ENCODE measurements at places on chromosomes 11 and 22.
A peak's percentile ranks its signal among the peaks of the same experiment; 100 is the strongest.

GRCh38 chr22:22953791-22954190 is 66.2 kb downstream of the IGLL5 start:
- DNase-seq, result no peak

DNA sequence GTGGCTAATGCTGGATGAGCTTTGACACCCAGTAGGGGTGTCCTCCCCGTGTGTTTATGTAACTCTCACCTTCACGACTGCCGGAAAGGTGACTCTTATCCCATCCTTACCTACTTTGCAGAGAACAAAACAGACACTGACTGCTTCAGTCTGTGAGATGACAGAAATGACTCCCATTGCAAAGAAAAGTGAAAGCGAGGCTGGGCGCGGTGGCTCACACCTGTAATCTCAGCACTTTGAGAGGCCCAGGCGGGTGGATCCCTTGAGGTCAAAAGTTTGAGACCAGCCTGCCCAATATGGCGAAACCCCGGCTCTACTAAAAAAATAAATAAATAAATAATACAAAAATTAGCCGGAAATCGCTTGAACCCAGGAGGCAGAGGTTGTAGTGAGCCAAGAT is 106.4 kb upstream of the ANO1 start:
- no peak for DNase-seq

DNA sequence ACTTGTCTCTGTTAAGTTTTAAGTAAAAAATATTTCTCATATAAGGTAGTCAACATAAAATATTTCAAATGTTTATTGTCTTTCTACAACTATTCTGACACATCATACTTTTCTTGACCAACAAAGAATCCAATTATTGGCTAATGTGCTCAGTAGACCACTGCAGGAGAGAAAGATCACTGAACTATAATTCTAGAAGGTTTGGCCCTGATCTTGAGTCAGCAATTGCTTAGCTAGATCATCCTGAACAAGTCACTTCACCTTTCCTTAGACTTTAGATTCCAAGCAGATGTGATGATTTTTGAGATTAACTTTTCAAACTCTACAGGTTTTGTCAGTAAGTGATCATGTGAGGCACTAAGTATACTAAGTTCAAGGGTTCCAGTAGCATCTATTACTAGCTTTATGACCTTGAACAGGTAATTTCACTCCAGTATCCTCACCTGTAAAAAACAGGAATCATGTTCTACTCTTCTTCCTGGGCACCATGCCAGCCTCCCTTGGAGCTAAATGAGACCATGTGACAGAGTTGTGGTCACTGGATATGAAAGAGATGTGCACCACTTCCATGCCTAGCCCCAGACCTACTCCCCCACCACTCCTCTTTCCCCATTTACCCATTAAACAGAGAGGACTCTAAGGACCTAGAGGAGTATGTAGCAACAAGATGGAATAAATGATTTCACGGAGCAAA is 17.3 kb downstream of the PGM2L1 start:
- no peak for DNase-seq

- peak; percentile 74 for DNase-seq
These were observed 6.9 kb upstream of the GAL start for GRCh38 chr11:68677432-68677831.

- DNase-seq, result no peak
These were observed 4.9 kb downstream of the ADORA2A start for GRCh38 chr22:24432059-24432853.

DNA sequence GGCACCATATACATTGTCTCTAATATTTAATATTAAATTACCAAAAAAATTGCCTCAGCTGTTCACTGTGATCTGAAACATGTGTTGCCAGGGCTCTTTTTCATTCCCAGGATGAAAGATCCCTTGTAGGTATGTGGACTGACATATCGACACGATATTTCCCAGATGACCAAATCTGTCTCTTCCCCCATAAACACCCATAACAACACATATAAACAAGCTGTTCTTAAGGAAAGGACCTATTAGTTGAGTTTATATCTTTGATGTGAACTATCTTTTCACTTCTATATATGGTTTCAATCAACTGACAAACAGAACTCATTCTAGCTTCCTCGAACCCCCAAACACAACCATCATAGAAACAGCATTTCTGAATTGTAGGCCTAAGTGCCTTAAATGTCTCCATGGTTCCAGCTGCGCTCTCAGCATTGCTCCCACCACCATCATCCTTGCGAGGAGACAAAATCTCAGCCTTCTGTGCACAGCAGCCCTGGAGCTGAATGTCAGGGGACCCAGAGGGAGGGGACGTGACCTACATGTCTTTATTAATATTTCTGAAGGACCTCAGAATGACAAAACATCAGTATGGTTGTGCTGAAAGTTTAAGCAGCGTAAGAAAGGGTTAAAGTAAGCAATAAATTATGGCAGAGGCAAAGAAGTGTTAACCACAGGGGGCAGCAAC is 67.0 kb downstream of the ETS1 start:
- no peak for DNase-seq

DNA sequence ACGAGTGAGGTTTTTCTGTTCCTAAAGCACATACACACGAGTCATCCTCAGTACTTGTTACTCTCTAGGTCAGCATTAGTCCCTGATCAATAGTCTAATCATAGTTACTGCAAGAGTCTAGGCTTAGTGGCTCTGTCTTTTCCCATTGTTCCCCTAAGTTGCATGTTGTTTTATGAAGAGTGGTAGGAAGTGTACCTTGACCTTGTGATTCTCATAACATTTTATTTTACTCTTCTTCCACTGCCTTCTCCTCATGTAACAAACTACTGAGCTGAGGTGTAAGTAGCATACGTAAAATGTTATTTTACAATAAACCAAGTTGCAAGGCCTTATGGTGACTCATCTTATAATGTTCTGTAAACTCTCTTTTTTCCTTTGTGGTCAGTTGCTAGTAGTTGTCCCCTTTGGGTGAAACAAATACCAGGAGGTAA is 15.0 kb downstream of the METTL15 start:
- no peak for DNase-seq

GRCh38 chr11:5534046-5534445 is 14.3 kb downstream of the OR52H1 start:
- no peak for DNase-seq

GRCh38 chr11:3049430-3050243 is 7.6 kb downstream of the CARS1 start:
- DNase-seq, result peak; percentile 90

- no peak for DNase-seq
These were observed 360.5 kb downstream of the BUD13 start for GRCh38 chr11:116412118-116412889.

DNA sequence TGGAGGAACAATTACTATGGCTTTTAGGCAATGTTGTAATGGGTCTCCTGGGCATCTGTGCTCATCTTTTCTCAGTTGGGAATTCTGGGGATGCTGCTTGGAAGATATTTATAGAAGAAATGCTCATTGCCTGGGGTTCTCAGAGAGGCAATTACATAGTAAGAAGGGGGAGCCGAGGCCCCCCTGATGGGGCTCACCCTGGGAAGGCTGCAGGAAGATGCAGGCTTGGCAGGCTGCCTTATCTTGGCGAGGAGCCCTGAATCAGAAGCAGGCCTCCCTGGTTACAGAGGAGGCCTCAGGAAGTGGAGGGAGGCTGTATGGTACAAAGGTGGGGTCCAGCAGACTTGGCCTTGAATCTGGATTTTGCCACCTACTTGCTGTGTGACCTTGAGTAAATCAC is 60.6 kb upstream of the CRYBB3 start:
- no peak for DNase-seq

- no peak for DNase-seq
These were observed 111.3 kb upstream of the OR4B1 start for GRCh38 chr11:48105096-48105990.

GRCh38 chr22:23010430-23010829 is 59.9 kb upstream of the GNAZ start:
- DNase-seq, result no peak
